Activated CD4-positive, alpha-beta T cell treated with anti-CD3 and anti-CD28 coated beads, Interleukin-2, amount 50 U/mL, for 4 hours (primary cell): ENCODE measurements at places on chromosomes 6 and 20.

DNA sequence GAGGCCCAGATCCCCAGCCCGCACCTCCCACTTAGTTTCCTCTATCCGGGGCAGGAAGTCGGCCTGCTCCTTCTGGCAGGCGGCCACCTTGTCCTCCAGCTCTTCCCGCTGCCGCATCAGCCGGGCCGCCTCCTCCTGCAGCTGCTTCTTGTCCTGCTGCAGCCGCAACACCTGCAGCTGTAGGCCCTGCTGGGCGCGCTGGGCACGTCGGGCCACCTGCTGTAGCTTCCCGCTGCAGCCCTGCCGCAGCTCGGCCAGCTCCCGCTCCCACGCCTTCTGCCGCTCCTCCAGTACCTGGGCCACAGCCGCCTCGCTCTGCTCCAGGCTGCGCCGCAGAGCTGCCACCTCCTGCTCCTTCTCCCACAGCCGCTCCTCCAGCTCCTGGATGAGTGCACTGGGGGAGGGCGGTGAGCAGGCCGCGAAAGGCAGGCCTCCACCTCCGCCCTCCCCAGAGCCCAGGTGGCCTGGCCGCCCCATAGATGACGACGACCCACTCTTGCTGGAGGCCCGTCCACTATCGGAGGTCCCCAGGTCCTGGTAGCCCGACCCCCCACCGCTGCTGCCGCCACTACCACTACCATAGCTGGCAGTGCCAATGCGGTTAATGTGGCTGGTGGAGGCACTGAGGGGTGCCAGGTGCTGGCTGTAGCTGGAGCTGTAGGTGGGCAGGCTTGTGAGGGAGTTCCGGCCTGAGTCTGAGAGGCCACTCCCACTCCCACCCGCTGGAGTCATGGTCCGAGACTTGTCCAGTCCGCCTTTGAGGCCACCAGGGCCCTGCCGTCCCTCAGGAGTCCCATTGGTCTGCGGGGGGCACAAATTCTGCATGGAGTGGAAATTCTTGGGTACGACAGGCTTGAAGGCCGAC is 6.0 kb upstream of the FASTKD5 start:
- DNase-seq = no peak

GRCh38 chr20:21708738-21709534 is 3.5 kb downstream of the PAX1 start:
- no peak for DNase-seq

GRCh38 chr6:156507656-156508055 is 269.5 kb upstream of the ARID1B start:
- no peak for DNase-seq

DNA sequence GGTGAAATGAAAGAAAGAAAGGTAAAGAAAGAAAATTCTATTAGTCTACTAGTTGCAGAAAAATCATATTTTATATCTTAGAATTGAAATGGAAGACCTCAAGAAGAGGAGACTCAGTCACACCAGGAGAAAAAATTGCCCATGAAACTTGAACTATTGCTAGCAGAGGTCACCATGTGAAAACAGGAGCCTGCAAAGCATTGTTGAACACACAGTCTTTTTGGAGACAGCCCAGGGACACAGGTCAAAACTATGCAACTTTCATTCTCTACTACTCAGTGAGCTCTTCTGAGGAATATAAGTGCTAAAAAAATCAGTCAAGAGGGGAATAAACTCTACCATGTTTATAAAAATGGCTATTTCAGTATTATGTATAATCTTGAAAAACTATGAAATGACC is 89.8 kb upstream of the TENT5A start:
- no peak for DNase-seq

DNA sequence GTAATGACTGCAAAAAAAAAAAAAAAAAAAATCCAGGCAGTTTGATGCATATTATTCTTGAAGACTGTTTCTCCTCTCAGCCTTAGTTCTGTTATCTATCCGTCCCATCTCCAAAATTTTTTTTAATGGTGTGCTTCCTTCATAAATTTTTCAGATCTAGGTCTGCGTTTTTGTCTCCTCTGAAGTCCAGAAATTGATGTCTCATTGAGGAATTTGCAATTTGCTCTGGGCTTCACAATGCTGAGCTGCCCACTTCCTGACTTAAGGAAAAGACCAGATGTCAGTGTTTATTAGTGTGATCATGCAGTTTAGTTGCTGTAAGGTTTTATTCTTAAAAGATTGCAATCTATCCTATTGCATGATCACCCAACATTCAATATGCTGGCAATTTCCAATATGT is 297.6 kb downstream of the ZNF217 start:
- DNase-seq = no peak

GRCh38 chr6:92023410-92023966 is 1395.9 kb downstream of the EPHA7 start:
- DNase-seq = no peak

DNA sequence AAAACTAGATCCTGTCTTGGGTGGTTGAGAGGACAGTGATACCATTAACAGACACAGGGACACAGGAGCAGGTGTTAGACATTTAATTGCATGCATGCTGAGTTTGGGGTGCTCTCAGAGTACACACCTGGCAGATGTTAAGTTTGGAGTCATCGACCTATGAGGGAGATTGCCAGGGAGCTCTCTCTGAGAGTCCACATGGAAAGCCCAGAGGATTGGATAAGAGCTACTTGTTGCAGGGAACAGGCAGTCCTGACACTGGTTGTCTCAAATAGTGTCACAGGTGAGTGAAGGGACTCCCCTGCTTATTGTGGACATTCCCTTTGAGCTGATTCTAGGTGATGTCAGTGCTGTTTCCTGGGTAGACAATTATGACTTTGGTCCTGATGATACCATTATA is 3.1 kb downstream of the ATRN start:
- no peak for DNase-seq

DNA sequence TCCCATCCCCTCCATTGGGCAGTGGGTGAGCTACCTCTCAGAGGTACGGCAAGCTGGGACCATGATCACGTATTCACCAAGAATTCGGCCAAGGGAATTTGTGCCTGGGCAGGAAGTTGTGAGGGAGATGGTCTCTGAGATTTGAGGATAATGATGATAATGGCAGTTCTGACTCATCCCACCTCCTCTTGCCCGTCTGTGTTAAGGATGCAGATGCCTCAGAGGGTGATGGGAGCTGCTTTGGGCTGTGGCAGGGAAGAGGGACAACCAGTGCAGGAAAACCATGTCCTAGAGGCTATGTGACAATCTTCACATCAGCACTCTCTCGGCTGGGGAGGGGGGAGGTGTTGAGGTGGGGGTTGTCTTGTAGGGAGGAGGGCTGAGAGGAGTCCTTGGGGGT is 4.3 kb downstream of the TGM6 start:
- DNase-seq = no peak

GRCh38 chr6:26431258-26432172 is 8.8 kb upstream of the BTN3A3 start:
- DNase-seq = no peak

DNA sequence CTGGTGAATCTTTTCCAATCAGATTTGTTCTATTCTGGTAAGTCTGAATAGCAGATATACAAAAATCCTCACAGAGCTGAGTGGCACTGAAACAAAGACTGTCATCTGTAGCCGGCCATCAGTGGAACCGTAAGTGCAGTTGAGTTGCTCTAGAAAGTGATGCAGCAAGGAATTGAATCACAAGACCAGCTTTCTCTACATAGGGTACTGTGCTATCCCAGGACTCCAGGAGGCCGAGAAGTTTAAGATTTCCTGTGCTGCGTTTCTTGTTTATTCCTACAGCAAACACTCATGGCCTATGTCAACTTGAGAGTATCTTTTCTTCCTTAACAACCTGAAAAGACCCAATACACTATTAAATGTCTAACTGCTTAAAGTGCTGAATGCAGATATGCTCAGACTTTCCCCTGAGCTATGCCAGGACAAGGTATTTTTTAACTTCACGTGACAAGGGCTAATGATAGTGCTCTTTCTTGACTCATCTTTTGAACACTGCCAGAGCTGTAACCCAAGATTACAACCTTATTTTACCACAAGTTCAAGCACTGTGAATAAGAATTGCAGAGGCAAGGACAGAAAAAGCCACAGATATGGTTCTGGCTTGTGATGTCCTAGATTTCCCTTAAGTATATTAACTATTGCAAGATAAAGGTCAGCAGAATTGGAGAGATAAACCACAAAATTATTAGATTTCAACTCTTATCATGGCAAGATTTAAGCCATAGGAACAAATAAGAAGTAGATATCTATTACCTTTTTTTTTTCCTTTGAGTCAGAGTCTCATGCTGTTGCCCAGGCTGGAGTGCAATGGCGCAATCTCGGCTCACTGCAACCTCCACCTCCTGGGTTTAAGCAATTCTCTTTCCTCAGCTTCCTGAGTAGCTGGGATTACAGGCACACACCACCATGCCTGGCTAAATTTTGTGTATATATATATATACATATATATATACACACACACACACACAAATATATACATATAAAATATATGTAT is 71.6 kb downstream of the GJA1 start:
- DNase-seq = no peak

DNA sequence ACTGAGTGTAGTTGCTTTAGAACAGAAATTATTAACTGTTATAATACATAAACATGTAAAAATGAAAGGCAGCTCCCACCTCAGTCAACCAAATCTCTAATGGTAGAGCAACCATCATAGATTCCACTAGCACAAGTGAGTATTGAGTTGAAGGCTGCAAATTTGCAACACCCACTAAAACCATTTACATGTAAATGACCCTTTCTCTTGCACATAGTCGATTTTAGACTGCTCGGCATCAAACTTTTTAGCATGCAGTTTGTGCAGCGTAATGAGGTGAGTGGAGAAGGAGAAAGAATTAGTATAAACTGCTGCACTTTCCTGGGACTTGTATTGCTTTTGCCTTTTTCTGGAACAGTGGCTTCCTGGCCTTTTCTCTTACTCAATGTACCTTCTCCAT is 62.8 kb downstream of the FBXO5 start:
- no peak for DNase-seq

DNA sequence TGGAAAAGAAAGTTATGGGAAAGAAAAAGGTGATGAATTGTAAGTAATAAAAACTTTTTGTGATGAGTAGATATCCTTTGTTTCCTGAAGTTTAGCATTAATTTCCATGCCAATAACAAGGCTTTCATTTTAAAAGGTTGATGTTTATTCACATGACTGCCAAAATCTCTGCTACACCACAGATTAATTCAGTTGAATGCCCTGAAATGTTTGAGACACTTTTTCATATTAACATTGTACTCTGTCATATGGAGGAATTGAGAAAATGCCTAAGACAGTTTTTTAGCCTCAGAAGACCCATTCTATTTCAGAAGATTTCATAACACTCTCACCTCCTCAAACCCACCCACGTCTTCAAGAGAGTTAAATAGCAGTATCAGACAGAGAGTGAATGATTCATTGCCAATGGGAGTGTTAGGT is 115.5 kb downstream of the ADGRG6 start:
- DNase-seq = no peak

DNA sequence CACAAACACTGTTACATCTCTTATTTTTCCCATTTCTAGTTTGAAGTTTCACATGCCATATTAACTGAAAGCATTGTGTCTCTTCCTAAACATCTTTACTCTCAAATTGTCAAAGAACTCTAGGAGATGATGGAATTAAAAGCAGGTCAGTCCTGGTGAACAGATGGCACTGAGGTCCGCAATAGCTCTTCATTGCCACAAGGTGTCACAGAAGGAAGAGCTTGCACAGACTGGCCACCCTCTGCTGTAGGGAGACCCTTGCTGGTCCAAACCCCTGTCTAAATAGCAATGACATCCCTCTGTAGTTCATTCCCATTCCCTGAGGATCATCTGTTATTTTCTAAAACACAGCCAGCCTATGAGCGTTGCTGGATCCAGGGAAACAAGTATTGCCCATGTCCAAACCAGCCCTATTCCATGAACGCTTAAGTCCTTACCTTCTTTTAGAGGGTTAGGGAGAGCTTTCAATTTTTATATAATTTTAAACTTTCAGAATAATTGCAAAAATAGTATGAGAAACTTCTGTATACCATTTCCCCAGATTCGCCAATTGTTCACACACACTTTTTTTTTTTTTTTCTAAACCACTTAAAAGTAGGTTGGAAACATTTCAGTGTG is 10.1 kb upstream of the HDAC2 start:
- no peak for DNase-seq

DNA sequence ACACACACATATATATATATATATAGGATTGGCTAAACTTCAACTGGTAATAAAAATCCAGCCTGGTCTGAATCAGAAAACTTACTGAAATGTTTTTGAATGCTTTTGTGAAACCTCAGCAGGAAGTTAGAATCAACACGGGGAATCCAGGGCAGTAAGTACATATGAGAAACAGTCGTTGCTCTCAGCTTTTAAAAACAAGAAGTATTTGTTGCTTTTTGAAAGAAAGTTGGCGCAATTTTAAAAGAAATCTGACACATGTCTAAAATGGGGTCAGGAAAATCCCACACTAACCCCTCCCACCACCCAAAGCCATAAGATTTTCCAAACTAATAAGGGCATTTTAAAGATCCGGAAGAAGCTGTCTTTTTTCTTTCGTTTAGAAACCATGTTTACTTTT is 11.5 kb upstream of the CCDC170 start:
- DNase-seq = no peak

- no peak for DNase-seq
These were observed 695.2 kb downstream of the PHF3 start for GRCh38 chr6:64330694-64331307.

DNA sequence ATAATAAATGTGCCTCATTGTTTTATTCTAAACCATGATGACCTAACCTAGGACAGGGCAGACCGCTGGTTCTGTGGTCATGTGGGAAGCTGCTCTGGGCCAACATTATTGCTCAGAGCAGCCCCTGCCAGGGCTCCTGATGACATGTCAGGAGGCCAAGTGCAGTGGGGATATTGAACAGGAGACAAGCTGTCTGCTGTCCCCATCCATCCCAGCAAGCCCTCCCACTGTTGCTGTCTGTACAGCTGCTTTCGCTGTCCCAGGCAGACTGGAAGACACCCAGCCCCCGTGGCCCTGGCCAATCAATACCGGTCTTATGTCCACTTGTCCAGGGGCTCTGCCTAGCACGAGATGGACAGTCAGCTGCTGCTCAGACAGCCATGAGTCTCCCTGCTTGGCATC is 43.2 kb upstream of the FNDC1 start:
- no peak for DNase-seq
